ENCODE measurements at places on chromosomes 16 and 17.

GRCh38 chr16:55051571-55052347, 121.1 kb downstream of the IRX5 start:
- DNase-seq, result no peak

DNA sequence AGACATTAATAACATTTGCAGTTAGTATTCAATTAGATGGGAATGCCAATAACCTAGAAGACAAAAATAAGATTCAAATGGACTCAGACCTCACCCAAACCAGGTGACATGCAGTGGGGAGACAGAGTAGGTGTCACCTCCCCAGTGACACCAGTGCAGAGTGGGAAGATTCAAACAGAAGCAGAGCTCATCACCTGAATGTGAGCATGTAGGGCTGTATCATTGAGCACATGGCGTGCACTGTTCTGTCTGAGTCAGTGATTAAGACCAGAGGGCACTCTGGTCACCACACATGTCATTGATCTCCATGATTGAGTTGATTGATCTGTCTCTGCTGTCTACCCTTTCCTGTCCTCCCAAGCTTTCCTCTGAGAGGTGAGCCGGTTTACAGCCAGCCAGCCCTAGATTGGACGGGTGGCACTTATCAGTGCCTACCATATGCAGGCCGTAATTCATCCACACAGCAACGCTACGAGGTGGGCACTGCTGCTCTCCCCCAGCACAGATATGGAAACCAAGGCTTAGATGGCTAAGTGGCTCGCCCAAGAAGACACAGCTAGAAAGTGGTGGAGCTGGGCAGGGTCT, 34.0 kb downstream of the RHBDL3 start:
- DNase-seq, result no peak

DNA sequence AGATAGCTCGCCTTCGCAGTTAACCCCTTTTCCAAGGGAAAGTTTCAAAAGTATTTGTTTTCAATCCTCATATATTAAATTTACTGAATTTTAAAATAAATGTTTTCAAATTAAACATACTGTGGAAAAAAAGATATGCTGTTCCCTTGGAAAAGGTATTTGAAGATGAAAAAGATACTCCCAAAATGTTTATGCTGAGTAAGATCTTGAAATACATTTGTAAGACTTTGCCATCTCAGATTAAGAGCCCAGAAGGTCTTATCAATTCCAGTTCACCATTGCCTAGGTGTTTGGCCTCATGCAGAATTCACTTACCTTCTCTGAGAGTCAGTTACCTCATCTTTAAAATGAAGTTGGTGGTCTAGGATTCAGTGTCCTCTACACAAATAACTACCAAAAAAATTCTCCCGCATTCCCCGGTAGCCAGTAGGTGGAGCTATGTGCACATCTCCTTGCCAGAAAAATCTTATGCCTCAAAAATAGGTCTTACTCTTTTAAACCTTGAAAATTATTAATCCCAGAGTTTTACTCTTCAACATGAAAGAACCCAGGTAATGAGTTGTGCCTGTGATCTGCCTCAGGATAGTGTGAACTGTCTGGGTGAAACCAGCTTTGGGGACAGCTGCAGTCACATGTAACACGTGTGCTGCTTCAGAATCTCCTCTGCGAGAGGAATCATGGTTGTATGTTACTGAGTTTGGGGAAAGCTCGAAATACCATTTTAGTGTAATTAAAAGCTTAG, 178.3 kb downstream of the MRTFB start:
- DNase-seq, result peak; percentile 68

- peak; percentile 67 for DNase-seq
Observed at GRCh38 chr16:88454523-88454947, 1.5 kb downstream of the ZFPM1 start.

GRCh38 chr17:36993227-36993626, 44.5 kb downstream of the AATF start:
- no peak for DNase-seq

All from activated naive CD4-positive, alpha-beta T cell treated with anti-CD3 and anti-CD28 coated beads, Interleukin-2, amount 10 ng/mL, durations not matched to agents 7 days and 5 days (primary cell).